ENCODE measurements at places on chromosomes 16 and 17.
A peak's percentile ranks its signal among the peaks of the same experiment; 100 is the strongest.

DNA sequence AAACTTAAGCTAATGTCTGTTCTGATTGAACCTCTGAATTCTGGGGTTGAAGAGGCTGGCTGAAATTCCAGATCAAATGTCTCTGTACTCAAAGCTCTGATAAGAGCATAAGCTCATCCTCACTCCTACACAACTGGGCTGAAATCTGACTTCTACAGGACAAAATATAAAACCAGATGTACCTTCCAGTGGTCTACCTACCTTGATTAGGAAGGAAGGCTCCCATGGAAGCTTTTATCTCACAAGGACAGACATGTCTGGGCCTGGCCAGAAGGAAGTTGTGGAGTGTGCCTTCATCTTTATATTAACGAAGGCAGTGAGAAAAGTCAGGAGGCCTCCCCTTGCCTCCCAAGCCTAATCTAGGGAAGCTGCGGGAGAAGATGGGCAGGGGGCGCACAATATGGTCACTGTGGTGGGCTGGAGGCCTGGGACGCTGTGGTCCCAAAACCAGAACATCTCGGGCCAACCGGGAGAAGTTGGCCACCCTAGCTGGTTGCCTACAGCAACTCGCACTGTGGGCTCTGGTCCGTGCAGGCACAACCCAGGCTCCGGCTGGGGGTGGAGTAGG lies 55.6 kb upstream of the LRRC37A3 start:
- no peak for DNase-seq

- peak; percentile 19 for DNase-seq
Observed at GRCh38 chr17:46742565-46743270, 75.8 kb downstream of the WNT3 start.

GRCh38 chr16:11089504-11090124 lies 145.2 kb downstream of the CLEC16A start:
- no peak for DNase-seq

- DNase-seq: no peak
Observed at GRCh38 chr17:81843713-81844326, 9.0 kb upstream of the PPP1R27 start.
